ENCODE measurements at places on chromosomes 4 and X. TPM values are rescaled to one million over a fixed set of nuclear protein-coding genes. Genes with fewer than 3 reads are reported as not detected.

- no peaks in the 10 kb centered on the region for H3K36me3 ChIP-seq
- H3K4me1 ChIP-seq = no peaks in the 10 kb centered on the region
- no peak for DNase-seq
- H3K4me3 ChIP-seq = no peak overlapping the region
These were observed 88.5 kb upstream of the CXorf66 start for GRCh38 chrX:140053846-140054245.

DNA sequence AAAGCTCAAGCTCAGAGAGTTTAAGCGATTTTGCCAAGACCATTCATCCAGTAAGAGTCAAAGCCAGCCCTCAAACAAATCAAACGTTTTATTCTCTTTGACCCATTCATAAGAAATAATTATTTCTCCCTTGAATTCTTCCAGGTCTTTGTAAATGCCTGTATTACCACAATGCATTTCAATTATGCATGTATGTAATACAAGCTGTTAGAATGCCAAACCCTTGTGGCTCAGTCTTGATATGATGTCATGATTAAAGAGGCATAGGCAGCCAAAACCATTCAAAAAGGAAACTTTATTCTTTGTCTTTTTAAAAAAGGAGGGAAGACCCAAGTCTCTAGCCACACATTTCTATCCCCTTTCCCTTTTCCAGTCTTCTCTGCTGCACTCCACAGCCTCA lies 56.5 kb upstream of the PGM2 start:
- H3K4me3 ChIP-seq = no peak overlapping the region
- no peaks in the 10 kb centered on the region for H3K36me3 ChIP-seq
- H3K27ac ChIP-seq = no peak overlapping the region
- no peaks in the 10 kb centered on the region for H3K27me3 ChIP-seq

GRCh38 chr4:80362578-80363181 lies 27.1 kb downstream of the CFAP299 start:
- no peaks in the 10 kb centered on the region for H3K36me3 ChIP-seq
- peaks cover 4% of the 10 kb centered on the region for H3K4me1 ChIP-seq
- peak; percentile 36 for DNase-seq
- no peak overlapping the region for H3K27ac ChIP-seq
- H3K4me3 ChIP-seq = no peak overlapping the region

DNA sequence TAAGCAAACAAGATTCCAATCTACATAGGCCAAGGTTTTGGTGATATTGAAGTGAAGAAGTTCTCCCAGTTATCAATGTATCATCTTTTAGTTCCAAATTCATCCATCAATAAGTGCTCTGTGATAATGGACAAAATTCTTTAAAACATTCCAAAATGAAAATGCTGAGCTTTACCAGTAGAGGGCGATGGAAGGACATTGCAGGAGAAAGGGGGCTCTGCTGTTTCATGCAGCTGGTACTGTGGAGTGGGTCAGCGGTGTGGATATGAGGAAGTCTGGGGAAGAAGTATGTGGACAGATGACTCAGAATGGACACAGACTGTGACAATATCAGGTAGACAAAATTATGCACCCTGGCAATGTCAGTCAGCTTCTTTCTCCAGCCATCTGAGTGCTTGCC lies 46.6 kb upstream of the HS6ST2 start:
- H3K4me1 ChIP-seq = no peaks in the 10 kb centered on the region
- no peaks in the 10 kb centered on the region for H3K27me3 ChIP-seq
- H3K4me3 ChIP-seq = no peak overlapping the region
- DNase-seq = no peak
- H3K27ac ChIP-seq = no peak overlapping the region
- H3K36me3 ChIP-seq = no peaks in the 10 kb centered on the region

DNA sequence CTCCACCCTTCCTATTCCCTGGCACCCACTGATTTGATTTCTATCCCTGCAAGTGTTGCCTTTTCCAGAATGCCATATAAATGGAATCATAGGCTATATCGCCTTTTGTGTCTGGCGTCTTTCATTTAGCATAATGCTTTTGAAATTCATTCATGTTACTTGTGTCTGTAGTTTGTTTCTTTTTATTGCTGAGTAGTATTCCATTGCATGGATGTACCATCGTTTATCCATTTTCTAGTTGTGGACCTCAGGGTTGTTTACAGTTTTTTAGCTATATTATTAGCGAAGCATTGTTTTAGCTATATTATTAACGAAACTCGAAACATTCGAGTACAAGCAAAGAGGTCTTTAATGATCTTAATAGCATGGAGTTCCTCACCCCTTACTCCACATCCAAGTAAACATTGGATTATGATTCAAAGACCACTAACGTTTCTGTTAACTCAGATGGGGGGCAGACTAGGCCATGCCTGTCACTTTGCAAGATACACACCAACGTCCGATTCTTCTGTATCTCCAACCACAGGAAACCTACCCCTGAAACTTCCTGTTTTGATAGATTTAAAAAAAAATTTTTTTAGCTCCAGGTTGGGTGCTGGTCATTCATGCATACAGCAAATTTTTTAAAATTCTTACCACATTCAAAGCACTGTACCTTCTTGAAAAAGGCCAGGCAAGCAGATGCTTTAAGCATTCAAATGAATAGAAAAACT lies 1.1 kb downstream of the DCK start:
- H3K4me1 ChIP-seq = peaks cover 61% of the 10 kb centered on the region
- DNase-seq = peak; percentile 75
- H3K27ac ChIP-seq = peak overlapping the region; percentile 88

DNA sequence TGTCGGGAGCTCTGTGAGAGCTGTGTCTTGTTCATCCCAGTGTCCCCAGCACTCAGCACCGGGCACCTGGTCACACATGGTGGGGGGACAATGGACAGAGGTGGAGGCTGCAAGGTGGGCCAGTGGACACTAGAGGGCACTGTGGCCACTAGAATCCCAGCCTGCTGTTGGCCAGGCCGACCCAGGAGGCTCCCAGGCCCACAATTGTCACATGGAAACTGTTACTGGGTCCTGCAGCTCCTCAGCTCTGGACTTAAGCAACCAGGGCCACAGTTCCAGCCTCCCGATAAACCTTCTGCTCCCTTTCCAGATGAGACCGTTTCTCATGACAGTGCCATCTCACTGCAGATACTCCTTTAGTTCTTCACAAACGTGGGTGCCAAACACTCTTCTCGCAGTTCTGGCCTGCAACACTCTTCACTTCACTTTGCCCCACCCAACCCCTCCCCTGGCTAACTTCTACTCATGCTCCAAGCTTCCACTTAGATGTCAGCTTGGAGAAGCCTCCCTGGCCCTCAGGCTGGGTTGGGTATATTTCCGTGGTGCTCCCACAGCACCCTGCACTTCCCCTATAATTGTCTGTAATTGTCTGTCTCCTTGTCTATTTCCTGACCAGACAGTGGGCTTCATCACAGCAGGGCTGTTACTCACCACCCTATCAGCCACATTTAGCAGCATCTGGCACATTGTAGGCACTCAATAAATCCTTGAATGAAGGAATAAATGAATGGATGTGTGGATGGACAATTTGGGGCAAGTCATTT lies 3.5 kb upstream of the IQSEC2 start:
- H3K4me1 ChIP-seq = peaks cover 37% of the 10 kb centered on the region
- peaks cover 62% of the 10 kb centered on the region for H3K27me3 ChIP-seq
- peak overlapping the region; percentile 59 for H3K27ac ChIP-seq
- peak; percentile 23 for DNase-seq
- no peaks in the 10 kb centered on the region for H3K36me3 ChIP-seq

- no peaks in the 10 kb centered on the region for H3K27me3 ChIP-seq
- H3K36me3 ChIP-seq = peaks cover 4% of the 10 kb centered on the region
- no peak for DNase-seq
- peaks cover 13% of the 10 kb centered on the region for H3K4me1 ChIP-seq
- H3K4me3 ChIP-seq = no peak overlapping the region
These were observed 69.6 kb downstream of the KIT start for GRCh38 chr4:54727346-54727745.

DNA sequence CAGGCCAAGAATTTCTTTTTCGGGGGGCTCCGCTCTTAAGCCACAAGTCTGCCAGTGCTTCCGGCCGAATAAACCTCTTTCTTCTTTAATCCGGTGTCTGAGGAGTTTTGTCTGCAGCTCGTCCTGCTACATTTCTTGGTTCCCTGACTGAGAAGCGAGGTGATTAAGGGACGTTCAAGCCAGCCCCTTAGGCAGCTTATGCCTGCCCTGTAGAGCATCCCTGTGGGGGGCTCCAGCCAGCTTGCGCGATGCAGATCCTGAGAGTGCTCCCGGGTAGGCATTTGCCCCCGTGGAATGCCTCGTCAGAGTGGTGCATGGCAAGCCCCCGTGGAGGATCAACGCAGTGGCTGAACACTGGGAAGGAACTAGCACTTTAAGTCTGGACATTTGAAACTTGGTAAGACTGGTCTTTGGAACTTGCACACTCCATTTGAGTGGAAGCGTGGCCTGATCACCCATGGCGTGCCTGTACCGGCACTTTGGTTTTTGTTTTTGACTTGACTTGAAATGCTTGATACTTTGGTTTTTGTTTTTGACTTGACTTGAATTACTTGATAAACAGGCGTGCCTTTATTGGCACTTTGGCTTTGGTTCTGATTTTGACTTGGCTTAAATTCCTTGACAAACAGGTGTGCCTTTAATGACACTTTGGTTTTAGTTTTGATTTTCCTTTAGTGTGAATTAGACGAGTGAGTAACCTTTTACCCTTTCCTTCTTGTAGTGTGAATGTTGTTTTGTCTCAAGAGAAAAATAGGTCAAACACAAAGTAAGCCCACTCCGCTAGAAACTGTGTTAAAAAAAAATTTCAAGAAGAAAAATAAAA lies 6.1 kb downstream of the ACOX3 start:
- no peaks in the 10 kb centered on the region for H3K36me3 ChIP-seq
- H3K4me1 ChIP-seq = peaks cover 38% of the 10 kb centered on the region
- H3K4me3 ChIP-seq = peak overlapping the region; percentile 80
- no peaks in the 10 kb centered on the region for H3K27me3 ChIP-seq

The CNGA1 gene
- polyA plus RNA-seq = not detected

The ADGRG2 gene
- polyA plus RNA-seq = not detected
